ENCODE measurements at places on chromosomes 1 and 21. TPM values are rescaled to one million over a fixed set of nuclear protein-coding genes. Genes with fewer than 3 reads are reported as not detected.

DNA sequence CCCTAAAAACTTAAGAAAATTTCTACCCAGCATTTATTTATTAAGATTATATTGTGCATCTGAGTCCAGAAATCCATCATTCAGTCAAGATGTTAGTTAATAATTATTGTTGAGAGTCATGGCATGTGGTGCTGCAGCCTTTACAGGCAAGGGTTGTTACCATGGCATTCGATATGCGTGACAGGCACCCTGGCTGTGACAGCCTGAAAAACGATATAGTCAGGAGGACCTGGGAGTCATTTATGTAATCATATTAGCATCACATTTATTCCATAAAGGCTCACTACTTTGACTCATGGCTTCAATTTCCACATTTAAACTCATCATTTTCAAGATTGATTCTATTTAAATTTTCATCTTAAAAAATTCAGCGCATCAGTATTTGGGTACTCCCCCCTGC lies 68.0 kb downstream of the CACHD1 start:
- DNase-seq: no peak
- H3K27me3 ChIP-seq: no peaks in the 10 kb centered on the region
- H3K36me3 ChIP-seq: peaks cover 6% of the 10 kb centered on the region
- H3K27ac ChIP-seq: no peak overlapping the region
- H3K4me1 ChIP-seq: peaks cover 47% of the 10 kb centered on the region

DNA sequence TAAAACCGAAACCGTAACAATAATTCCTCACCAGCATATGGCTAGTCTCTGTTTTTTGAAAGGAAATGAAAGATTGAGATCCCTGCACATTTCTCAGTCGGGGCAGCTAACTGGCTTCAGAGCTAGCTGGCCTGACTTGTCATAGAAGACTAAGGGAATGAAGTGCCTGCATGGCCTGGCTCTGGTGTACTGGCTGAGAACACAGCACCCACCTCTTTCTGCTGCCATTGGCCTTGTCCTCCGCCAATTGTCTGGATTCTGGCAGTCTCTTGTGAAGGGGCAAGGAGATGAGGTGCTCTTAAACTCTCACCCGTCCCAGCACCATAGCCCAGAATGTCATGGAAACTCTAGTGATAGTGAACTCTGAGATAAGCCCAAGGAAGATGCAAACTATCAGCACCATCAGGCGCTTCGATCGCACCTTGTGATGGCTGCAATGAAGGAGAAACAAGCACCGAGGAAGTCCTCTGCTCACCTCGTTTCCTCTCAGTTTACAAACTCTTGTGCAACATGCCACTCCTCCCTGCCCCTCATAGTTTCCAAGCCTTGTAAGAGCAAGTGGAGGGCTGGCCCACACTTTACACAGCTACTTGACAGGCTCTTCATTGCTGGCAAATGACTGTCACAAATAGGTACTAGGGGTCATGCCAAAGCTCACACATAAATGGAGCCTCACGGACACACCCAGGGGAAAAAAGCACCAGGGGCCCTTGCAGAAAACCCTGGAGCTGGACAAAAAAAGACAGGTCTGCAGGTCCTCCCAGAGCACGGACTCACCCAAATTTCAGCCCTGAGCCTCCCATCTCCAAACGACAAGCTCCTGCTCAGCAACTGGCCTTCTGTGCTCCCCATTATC lies 16.4 kb downstream of the INPP5B start:
- H3K27me3 ChIP-seq: no peaks in the 10 kb centered on the region
- H3K4me1 ChIP-seq: peaks cover 50% of the 10 kb centered on the region
- DNase-seq: peak; percentile 41
- peak overlapping the region; percentile 76 for H3K27ac ChIP-seq

GRCh38 chr1:155227261-155228095 lies 19.0 kb downstream of the MTX1 start:
- peaks cover 8% of the 10 kb centered on the region for H3K36me3 ChIP-seq
- H3K4me3 ChIP-seq: peak overlapping the region; percentile 84
- peaks cover 36% of the 10 kb centered on the region for H3K4me1 ChIP-seq
- peak; percentile 99 for DNase-seq
- H3K27me3 ChIP-seq: no peaks in the 10 kb centered on the region
- peak overlapping the region; percentile 92 for H3K27ac ChIP-seq

GRCh38 chr21:41925767-41926116 lies 28.1 kb downstream of the C2CD2 start:
- no peaks in the 10 kb centered on the region for H3K27me3 ChIP-seq
- no peak for DNase-seq
- H3K4me1 ChIP-seq: peaks cover 66% of the 10 kb centered on the region
- H3K36me3 ChIP-seq: peaks cover 2% of the 10 kb centered on the region

GRCh38 chr1:113903501-113904292 lies 902 bp downstream of the AP4B1 start:
- H3K4me1 ChIP-seq: peaks cover 66% of the 10 kb centered on the region
- no peaks in the 10 kb centered on the region for H3K27me3 ChIP-seq
- DNase-seq: peak; percentile 12
- peaks cover 58% of the 10 kb centered on the region for H3K36me3 ChIP-seq

- peaks cover 31% of the 10 kb centered on the region for H3K4me1 ChIP-seq
- H3K27ac ChIP-seq: no peak overlapping the region
- H3K36me3 ChIP-seq: peaks cover 29% of the 10 kb centered on the region
- H3K4me3 ChIP-seq: no peak overlapping the region
These were observed 14.4 kb downstream of the TMPRSS3 start for GRCh38 chr21:42381347-42381984.

DNA sequence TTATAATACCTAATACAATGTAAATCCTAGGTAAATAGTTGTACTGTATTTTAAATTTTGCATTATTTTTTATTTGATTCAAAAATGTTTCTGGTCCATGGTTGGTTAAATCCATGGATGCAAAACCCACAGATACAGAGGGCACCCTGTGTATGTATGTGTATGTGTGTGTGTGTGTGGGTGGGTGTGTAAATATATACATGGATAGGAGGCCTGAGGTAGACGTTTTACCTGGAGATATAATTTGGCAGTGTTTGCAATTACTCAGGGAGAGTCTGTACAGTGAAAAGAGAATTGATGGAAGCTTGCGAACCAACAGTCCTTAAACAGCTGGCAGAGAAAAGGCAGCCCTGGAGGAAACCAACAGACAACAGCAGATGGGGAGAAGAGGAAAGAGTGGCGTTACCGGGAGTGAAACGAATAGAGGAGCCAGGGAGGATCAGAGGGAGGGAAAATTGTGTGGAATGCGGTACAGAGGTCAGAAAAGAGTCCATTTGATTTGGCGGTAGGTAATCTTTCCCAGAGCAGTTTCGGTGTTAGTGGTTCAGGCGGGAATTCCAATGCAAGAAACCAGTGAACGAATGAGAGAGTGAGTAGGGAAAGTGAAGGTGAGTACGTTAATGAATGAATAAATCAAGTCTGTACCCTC lies 47.9 kb upstream of the NBL1 start:
- H3K27me3 ChIP-seq: peaks cover 3% of the 10 kb centered on the region
- H3K27ac ChIP-seq: peak overlapping the region; percentile 99
- peaks cover 43% of the 10 kb centered on the region for H3K4me1 ChIP-seq
- H3K36me3 ChIP-seq: peaks cover 20% of the 10 kb centered on the region
- DNase-seq: no peak
- H3K4me3 ChIP-seq: peak overlapping the region; percentile 95

- peaks cover 22% of the 10 kb centered on the region for H3K4me1 ChIP-seq
- H3K36me3 ChIP-seq: no peaks in the 10 kb centered on the region
These were observed 14.7 kb upstream of the LEFTY1 start for GRCh38 chr1:225903623-225904022.

DNA sequence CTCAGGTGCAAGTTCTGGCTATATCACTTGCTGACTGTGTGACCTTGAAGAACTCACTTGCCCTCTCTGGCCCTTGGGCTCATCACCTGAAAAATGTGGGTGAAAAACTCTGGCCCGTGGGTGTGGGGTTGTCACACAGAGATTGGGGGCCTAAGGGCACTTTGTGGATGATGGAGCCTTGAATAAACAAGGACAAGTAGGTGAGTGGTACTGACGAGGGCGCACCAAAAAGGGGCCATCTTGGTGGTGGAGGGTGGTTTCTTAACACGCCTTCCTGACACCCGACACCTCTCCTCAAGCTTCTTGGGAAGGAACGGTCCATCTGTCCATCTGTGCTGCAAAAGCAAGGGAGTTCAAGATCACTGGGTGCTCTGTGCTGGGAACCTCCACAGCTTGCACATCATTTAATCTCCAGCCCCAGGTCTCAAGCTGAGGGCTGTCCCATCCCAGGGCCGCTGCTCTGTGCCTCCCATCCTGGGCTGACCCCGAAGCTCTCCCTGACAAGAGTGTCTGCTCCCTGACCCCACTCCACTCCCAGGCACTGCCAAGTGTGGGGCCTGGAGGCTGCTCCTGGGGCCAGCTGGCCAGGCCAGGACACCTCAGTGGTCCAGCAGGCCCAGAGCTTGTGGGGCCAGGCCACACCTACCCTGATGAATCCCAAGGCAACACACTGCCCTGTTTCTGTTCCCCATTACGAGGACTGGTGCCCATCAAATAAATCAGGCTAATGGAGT lies 97.3 kb downstream of the GLIS1 start:
- no peaks in the 10 kb centered on the region for H3K36me3 ChIP-seq
- peaks cover 2% of the 10 kb centered on the region for H3K27me3 ChIP-seq
- no peak for DNase-seq
- no peak overlapping the region for H3K4me3 ChIP-seq

DNA sequence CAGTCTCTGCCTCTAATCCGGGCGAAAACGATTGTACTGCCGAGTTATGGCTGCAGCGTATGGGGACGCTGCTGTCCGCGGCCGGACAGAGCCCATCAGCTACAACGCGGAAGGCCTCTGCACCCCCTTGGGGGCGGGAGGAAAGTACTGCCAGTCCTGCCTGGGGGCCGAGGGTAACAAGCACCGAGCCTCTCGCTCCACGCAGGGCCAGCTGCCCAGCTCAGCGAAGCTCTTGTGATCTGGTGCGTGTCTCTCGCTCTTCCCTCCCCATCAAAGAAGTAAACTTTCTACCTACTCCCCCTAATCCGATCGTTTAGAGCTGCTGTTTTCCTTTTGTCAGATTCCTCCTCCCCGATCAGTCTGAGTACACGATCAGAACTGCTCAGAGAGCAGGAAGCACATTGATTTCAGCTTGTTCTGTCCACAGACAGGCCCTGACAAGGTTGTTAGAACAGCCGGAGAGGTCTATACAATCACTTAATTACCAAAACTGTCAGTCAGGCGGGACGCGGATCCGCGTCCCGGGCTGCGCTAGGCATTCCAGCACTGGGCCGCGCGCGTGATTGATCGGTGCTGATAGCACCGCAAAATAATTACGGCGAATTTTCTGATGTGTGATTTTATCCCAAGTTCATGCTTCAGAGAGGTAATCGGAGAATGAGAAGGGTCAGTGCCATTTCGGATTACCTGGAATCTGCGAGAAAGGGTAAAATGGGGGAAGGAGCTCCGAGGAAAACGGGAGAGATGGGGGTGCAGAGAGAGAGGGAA lies 8.7 kb upstream of the BARHL2 start:
- peaks cover 95% of the 10 kb centered on the region for H3K27me3 ChIP-seq
- H3K4me1 ChIP-seq: peaks cover 42% of the 10 kb centered on the region
- H3K27ac ChIP-seq: peak overlapping the region; percentile 79
- no peak for DNase-seq

DNA sequence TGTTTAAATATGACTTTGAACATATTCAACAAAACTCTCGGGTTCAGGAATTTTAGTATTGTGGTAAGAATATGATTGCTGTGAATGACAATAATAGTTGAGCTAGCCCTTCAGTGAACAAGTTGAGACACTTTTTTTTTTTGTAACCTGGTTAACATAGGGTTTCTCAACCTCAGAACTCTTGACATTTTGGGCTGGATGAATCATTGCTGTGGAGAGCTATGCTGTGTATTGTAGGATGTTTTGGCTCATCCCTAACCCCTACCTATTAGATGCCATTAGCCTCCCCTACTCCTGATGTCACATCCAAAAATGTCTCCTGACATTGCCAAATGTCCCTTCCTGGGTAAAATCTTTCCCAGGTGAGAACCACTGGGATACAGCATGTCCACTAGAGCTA lies 113.7 kb downstream of the RUNX1 start:
- H3K27ac ChIP-seq: peak overlapping the region; percentile 96
- no peak overlapping the region for H3K4me3 ChIP-seq
- H3K4me1 ChIP-seq: peaks cover 86% of the 10 kb centered on the region
- DNase-seq: no peak
- H3K27me3 ChIP-seq: no peaks in the 10 kb centered on the region
- peaks cover 32% of the 10 kb centered on the region for H3K36me3 ChIP-seq

GRCh38 chr1:16718908-16719533 lies 21.3 kb upstream of the RNU1-4 start:
- DNase-seq: peak; percentile 6
- H3K27ac ChIP-seq: no peak overlapping the region

DNA sequence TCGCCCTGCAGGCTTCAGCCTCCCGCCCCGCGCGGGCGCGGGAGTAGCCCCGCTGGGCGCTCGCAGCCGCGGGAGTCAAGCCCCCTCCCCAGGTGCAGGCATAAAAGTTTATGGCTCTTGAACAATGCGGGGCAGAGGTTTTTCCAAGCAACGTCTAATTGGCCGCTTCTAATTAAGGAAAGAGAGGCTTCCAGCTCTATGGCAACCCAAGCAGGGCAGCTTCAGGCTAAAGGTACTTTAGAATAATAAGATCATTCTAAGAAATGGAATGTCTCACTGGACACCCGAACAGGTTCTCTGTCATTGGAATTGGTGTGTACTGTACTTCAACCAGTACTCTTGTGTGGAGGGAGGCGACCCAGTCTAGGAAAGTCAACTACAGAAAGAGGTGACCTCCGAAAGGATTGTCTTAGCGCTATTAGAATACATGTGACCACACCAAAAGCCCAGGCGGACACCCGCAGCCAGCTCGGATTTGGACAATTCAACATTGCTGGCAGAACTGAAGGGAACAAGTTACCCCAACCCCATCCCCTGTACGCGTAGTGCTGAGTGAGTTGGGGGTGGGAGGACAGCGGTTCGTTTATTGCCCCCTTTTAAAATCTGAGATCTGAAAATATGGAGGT lies 12.5 kb downstream of the NR5A2 start:
- no peak overlapping the region for H3K27ac ChIP-seq
- peaks cover 22% of the 10 kb centered on the region for H3K4me1 ChIP-seq
- peaks cover 3% of the 10 kb centered on the region for H3K36me3 ChIP-seq

DNA sequence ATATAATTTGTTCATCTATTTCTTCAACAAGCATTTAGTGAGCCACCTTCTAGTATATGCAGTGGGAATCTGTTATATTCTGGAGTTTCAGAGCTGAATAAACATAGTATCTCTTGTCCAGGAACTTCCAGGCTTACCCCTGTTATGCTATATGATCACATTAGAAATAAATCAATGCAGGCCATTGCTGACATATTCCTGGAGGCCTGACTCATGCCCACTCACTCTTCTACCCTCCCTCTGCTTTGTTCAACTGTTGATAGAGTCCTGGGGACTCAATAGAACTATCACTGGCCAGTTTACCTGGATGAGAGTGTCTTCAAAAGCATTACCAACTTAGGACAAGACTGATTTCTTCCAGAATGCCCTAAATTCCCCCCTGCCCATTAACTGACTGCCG lies 29.3 kb upstream of the SRSF10 start:
- no peak overlapping the region for H3K27ac ChIP-seq
- no peaks in the 10 kb centered on the region for H3K36me3 ChIP-seq
- no peak overlapping the region for H3K4me3 ChIP-seq
- no peaks in the 10 kb centered on the region for H3K4me1 ChIP-seq
- DNase-seq: no peak

GRCh38 chr1:103529746-103530145 lies 4.2 kb downstream of the RNPC3 start:
- no peak for DNase-seq
- H3K36me3 ChIP-seq: peaks cover 48% of the 10 kb centered on the region
- no peak overlapping the region for H3K27ac ChIP-seq
- no peaks in the 10 kb centered on the region for H3K27me3 ChIP-seq

- no peaks in the 10 kb centered on the region for H3K36me3 ChIP-seq
- H3K27me3 ChIP-seq: no peaks in the 10 kb centered on the region
- no peak overlapping the region for H3K27ac ChIP-seq
These were observed 996.7 kb upstream of the TMPRSS15 start for GRCh38 chr21:19400223-19400770.

GPR137B gene
- 5.8 TPM for total RNA-seq

AQP10 gene
- total RNA-seq: not detected

BMP8B gene
- total RNA-seq: 0.17 TPM

FCAMR gene
- not detected for total RNA-seq

PCAT6 gene
- total RNA-seq: not detected

OPTC gene
- total RNA-seq: not detected

COL9A2 gene
- 1.9 TPM for total RNA-seq

CYP4A22 gene
- total RNA-seq: not detected

All from activated CD4-positive, alpha-beta T cell treated with anti-CD3 and anti-CD28 coated beads, Interleukin-2, amount 10 ng/mL, durations not matched to agents 7 days and 5 days (primary cell).